Left lung (tissue), 14 donors: ENCODE measurements at places on chromosomes 7 and 10. TPM values are rescaled to one million over a fixed set of nuclear protein-coding genes. Genes with fewer than 3 reads are reported as not detected.
A peak's percentile ranks its signal among the peaks of the same experiment; 100 is the strongest.

The DDC gene
- 0.90 TPM for total RNA-seq

The SAP25 gene
- total RNA-seq, result 8.3 TPM

The COPS6 gene
- total RNA-seq, result 74.2 TPM

The DNAH11 gene
- total RNA-seq, result 5.1 TPM

The PAX4 gene
- not detected for total RNA-seq

The PRXL2A gene
- 50.1 TPM for total RNA-seq

The EGR2 gene
- 11.6 TPM for total RNA-seq

The EIF4EBP2 gene
- total RNA-seq, result 74.7 TPM

GRCh38 chr10:63994371-63994770 lies 473.2 kb downstream of the REEP3 start:
- DNase-seq, result no peak
- H3K27me3 ChIP-seq, result no peaks in the 10 kb centered on the region
- no peaks in the 10 kb centered on the region for H3K4me1 ChIP-seq
- H3K4me3 ChIP-seq, result no peak overlapping the region
- no peak overlapping the region for H3K27ac ChIP-seq

- no peak overlapping the region for H3K27ac ChIP-seq
- H3K4me3 ChIP-seq, result no peak overlapping the region
- DNase-seq, result no peak
- H3K36me3 ChIP-seq, result no peaks in the 10 kb centered on the region
Observed at GRCh38 chr10:128096486-128097199, 29.6 kb downstream of the MKI67 start.

DNA sequence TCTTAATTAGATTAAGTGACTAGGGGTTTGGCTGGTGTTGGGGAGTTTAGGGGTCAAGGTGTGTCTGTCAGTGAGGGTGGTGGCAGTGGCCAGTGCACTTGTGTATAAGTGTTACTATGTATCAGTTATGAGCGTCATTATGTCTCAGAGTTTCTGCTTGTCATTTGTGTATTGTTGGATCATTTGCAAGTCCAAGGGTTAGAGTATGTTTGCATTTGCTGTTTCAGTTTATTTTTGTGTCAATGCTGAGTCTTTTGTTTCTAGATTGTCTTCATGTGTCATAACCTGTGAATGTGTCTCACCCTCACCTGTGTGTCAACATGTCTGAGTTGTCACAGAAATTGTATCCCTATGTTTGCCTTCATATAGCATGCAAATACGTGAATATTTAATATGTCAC lies 97.5 kb upstream of the PAX2 start:
- H3K27me3 ChIP-seq, result peaks cover 80% of the 10 kb centered on the region
- H3K4me3 ChIP-seq, result no peak overlapping the region
- H3K4me1 ChIP-seq, result no peaks in the 10 kb centered on the region

- no peak overlapping the region for H3K4me3 ChIP-seq
- no peaks in the 10 kb centered on the region for H3K36me3 ChIP-seq
- H3K4me1 ChIP-seq, result no peaks in the 10 kb centered on the region
- H3K27ac ChIP-seq, result peak overlapping the region; percentile 53
Observed at GRCh38 chr10:45354261-45354660, 19.8 kb upstream of the ALOX5 start.

GRCh38 chr7:25967278-25968204 lies 184.5 kb upstream of the NFE2L3 start:
- no peak overlapping the region for H3K27ac ChIP-seq
- H3K4me1 ChIP-seq, result no peaks in the 10 kb centered on the region

- no peak overlapping the region for H3K4me3 ChIP-seq
- no peaks in the 10 kb centered on the region for H3K36me3 ChIP-seq
- no peak for DNase-seq
- no peaks in the 10 kb centered on the region for H3K4me1 ChIP-seq
- H3K27me3 ChIP-seq, result no peaks in the 10 kb centered on the region
Observed at GRCh38 chr10:129329385-129330055, 137.5 kb upstream of the MGMT start.
